ENCODE measurements at places on chromosomes 1 and 21.
A peak's percentile ranks its signal among the peaks of the same experiment; 100 is the strongest.

DNA sequence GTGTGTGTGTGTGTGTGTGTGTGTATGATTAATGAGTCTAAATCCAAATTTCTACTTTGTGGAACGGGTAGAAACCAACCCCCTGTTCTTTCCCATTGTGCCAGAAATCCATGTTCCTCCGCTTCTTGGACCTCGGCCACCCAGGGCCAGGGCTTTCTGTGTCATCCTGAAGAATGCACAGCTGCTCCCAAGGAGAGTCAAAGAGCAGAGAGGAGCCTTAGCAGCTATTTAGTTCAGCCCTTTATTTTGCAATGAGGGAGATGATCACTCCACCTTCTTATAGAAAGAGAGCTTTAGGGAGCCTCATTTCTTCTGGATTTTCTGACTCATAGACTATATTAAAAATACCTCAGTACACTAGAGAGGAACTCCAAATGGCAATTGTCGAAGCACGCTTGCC, 489.3 kb upstream of the VAMP3 start:
- no peak for DNase-seq

GRCh38 chr1:72678683-72679082, 396.3 kb upstream of the NEGR1 start:
- DNase-seq = peak; percentile 19

- DNase-seq = peak; percentile 99
Observed at GRCh38 chr1:211258756-211259637, at the start of gene RCOR3. RCOR3 (plus strand) TSS chr1:211259366; CDS start chr1:211259561, 195 bp downstream.

GRCh38 chr1:246104927-246105326, 402.2 kb downstream of the SMYD3 start:
- DNase-seq = no peak

DNA sequence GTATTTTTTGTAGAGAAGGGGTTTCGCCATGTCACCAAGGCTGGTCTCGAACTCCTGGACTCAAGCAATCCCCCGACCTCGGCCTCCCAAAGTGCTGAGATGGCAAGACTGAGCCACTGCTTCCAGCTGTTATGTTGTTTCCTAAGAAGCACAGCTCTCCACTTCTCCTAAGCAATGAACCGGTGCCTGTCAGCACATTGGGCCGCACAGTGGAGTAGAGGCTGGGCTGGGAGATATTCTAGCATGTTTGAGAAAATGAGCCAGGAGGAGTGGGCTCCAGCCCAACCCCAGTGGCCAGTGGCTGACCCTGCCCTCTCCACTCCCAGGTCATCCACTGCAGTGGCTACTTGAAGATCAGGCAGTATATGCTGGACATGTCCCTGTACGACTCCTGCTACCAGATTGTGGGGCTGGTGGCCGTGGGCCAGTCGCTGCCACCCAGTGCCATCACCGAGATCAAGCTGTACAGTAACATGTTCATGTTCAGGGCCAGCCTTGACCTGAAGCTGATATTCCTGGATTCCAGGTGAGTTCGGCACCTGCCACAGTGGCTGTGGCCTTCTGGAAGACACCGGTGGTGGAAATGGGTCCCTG, 27.0 kb downstream of the SIM2 start:
- DNase-seq = no peak

DNA sequence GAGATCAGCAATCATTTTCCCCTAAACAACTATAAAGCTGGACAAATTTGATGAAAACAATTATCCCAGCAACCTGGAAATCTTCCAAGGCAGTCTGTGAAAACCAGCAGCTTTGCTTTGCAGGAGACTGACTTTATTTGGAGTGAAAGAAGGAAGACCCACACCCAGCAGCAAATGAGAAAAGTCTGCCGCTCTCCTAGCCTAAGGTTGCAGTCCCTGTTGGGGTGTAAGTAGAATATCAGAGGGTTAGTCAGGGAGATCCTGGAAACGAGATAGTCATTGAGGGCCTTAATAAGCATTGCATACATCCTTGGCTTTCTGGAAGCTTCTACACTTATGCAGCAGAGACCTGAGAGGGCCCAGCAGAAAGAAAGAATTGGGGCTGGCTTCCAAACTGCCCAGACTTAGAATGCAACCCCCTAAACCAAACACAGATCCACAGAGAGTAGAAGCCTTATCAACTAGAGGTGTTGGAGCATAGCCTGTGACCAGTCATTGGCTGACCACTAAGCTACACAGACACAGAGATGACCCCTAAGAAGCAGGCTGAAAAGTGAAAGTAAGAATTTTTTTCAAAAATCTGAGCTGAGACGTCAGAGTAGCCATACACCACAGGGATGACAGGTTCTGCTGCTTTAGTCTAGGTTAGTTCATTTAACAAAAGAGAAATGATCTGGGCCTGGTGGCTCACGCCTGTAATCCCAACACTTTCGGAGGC, 98.3 kb downstream of the LYPLAL1 start:
- DNase-seq = peak; percentile 10

DNA sequence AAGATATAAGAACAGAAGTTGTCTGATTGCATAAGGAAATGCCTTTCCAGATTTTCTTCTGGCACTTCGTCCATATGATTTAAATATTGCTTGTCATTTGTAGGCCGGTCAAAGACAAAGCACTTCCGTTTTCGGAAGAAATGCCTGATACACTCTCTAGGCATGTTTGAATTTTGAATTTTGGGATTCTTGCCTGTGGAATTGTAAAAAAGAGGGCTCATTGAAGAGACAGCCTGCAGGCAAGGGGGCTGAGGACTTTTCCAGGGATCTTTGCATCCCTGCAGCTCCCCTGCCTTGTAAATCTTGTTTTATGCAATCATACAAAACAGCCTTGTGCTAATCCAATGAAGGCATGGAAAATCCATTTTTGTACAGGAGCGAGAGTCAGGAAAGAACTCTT, 7.4 kb downstream of the GBP4 start:
- no peak for DNase-seq

DNA sequence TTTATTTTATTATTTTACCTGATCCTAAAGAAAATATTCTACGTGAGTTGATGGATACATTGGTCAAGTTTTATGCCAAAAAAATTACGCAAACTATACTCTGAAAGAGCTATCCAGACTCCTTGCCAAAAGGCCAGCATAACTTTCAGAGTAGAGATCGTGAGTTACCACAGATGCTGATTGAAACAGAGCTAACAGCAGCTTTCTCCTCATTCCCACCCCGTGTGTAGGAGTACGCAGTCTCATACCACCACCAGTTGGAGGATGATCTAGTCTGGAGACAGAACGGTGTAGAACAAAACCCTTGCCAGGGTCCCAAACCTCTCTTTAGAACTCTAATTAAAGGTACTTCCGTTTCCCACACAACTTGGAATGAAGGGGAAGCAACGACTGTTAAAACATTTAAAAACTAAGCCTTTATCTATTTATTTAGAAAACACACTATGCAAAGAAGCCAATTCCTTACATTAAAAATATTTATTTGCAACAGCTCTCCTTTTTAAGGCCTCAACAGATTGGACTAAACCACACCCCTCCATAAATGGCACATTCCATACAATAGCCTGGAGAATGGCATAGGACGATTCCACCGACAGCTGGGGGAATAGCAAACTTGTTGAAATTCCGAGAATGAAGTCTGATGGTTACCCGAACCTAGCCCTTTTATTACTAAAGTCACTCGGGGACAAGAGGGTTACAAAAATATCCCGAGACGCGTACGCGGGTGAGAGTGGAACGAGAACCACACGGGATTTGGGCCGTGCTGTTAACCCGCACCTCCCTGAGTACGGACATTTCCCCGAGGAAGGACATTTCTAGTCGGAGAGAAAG, 1.4 kb downstream of the NUCKS1 start:
- DNase-seq = peak; percentile 31

DNA sequence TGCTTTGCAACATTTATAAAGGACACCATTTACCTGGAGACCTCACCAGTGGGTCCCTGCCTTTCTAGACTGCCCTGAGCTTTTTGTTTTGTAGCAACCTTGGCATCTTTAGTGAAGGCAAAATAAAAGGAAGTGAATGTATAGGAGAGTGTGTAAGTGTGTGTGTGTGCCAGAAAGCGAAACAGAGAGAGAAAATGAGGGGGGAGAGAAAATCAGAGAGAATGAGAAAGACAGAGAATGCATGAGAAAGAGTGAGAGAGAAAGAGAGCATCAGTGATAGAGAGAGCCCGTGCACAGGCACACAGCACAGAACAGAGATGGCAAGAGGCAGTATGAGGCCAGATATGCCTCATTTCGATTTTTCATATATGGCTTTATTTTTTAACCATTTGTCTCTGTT, 57.5 kb downstream of the HSD3B1 start:
- DNase-seq = no peak

GRCh38 chr1:25985171-25985570, 12.7 kb downstream of the PAFAH2 start:
- DNase-seq = no peak

DNA sequence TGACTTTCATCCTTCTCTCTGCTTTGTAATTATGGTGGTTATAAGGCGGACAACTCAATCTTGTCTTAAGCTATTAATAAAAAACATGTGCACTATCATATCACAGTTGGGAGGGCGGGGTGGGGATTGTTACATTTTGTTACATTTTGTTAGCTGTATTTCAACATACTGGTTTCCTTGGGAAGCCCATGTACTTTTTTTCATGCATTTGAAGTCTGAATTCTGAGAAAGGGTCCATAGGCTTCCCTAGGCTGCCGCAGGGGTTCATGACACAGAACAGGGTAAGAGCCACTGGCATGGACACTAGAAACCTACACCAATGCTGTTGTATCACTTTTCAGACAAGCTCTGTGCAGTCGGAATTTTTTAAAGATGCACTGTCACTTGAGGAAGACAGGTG, 178.8 kb downstream of the ETS2 start:
- DNase-seq = no peak

GRCh38 chr1:176878750-176879536, 285.6 kb downstream of the ASTN1 start:
- no peak for DNase-seq

GRCh38 chr1:89640440-89640839, 7.5 kb downstream of the LRRC8C start:
- no peak for DNase-seq

DNA sequence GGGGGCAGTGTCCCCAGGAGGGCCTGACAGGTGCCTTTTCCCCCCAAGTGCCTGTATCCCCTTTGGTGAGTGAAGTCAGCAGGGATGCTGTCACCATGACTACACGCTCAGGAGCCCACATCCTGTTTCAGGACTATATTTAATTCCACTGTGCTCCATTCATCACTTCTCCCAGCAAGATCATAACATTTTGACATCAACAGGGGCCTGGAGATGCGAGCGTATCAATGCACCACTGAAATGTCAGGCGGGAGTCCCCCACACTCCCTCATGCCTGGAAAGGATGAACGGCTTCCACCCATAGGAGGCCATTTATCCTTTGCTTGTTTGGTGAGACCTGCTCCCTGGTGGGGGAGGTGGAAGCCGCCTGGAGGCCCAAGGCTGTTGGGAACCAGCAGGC, 119.1 kb downstream of the PTPRU start:
- DNase-seq = no peak

GRCh38 chr1:244782056-244782455, 53.4 kb upstream of the COX20 start:
- DNase-seq = no peak

DNA sequence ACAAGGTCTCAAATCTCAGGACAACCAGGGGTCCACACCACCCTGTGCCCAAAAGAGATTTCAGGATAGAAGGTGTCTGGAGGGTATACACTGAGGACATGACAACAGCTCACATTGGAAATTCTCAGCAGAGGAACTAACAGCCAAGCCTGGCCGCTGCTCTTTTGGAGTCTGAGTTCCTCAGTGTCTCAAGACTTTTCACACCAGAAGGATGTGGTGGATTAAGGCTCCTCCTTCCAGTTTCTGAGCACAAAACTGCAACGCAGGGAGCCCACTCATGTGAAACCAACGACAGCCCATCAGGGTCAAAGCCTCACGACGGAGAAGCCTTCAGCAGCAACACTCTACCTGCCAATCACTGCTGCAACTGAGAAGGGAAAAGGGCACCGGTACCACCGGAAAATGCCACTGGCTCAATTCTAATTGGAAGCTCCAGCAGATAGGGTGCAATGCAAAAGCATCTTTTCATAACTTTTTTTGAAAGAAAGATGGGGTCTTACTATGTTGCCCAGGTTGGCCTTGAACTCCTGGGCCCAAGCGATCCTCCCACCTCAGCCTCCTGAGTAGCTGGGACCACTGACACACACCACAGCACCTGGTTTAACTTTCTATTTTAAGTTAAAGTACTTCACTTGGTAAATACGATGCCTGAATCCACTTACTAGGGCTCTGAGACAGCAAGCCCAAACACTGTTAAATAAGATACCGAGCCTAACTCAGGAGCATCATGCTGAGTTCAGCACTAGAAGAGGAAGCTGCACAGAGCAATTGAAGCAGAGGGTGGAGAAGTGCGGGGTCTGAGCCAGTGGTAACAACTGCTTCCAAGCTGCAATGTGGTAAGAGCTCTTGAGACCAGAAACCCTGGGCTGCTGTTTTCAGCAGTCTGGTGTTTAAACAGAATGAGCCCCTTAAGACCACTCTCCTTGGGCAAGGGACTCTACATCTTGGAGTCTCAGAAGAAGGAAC, 7.8 kb downstream of the CAPZB start:
- no peak for DNase-seq

DNA sequence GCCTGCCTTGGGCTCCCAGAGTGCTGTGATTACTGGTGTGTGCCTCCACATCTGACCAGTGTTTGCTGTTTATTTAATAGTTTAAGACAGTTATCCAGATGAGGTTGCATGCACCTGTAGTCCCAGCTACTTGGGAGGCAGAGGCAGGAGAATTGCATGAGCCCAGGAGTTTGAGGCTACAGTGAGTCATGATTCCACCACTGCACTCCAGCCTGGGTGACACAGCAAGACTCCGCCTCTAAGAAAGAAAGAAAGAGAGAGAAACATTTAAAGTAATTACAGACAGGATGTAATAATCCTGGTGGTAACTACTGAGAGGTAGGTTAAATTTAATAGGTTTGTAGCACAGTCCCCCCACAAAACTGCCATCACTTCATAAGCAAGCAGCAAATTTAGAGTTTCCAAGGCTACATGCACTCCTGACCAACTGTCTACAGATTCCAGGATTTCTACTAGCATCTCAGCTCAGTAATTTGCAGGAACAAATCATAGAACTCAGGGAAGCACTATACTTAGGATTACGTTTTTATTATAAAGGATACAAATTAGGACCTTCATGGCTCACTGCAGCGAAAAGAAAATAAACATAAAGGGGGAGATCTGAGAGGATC, 89.6 kb downstream of the PKN2 start:
- DNase-seq = no peak

- no peak for DNase-seq
Observed at GRCh38 chr1:229157480-229157879, 113.4 kb upstream of the RAB4A start.

DNA sequence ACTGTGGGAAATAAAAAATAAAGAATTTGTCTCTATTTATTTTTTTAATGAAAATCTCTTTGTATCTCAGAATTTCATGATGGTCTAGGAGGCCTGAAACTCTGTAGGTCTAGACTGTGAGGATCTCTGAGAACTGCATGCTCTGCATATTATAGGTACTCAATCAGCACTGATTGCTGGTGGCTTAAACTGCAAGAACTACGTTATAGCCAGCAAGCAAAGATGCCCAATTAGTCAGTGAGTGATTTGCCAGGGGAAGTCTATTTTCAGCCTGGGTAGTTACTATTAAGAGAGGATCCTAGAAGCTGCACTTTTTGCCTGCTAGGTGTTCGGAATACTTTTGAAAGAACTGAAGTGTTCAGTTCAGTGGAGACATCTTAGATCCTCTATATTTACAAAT, 87.4 kb downstream of the GPR52 start:
- DNase-seq = no peak

Data from NCI-H1436 (cell line).